ENCODE measurements at places on chromosomes 1 and 21.

- no peak for DNase-seq
These were observed 57.3 kb downstream of the OBSCN start for GRCh38 chr1:228265167-228265566.

DNA sequence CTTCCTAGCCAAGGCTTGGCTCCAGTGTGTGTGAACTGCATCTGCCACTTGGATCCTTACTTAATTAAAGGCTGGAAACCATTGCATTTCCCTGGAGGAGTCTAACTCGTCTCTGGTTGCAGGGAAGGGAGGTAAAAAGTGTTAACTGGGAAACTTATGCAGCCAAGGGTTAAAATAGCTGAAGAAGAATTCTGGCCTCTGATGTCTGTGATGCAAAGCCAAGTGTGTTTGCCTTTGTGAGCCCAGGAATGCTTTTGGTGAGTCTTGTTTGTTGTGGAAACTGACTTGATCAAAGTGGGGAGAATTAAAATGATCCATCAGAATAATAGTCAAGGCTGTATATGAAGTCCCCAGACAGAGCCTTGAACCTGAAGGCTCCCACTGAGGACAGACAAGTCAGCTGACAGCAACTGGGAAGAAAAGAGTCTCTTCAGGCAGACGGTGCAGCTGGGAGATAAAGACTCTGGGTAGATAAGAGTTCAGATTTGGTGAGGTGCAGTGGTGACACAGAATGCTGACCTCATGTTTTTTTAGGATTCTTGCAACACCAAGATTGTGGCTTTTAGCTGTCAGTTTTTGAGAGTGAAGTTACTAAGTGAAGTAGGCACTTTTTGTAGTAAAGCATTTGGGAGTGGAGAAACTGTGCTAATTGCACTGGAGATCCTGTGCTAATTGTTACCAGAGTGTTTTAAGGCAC, 59.5 kb upstream of the WLS start:
- DNase-seq = no peak

DNA sequence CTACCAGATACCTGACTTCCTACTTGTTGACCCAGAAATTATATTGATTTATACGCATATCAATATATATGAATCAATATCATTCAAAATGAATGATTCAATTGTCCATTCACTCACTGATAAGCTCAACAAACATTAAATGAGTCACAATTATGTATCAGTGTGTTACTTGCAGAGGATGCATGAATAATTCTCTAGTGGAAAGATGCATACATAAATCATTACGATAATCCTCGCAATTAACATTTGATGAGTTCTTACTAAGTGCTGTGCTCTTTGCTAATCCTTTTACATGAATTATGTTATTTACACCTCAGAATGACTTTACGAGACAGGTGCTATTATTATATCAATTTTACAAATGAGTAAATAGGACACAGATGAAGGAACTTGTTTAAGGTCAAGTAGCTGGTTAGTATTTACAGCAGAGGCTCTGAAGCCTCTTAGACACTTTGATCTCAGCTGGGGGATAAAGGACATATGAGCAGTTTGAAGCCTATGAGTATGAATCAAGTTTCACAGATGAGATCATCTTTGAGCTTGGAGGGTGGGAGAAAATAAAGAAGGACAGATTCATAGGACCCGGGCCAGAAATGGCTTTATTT, 112.8 kb upstream of the ADAMTS5 start:
- no peak for DNase-seq

- DNase-seq = no peak
These were observed 65.2 kb upstream of the GFI1 start for GRCh38 chr1:92551916-92552315.
